ENCODE measurements at places on chromosomes 5 and 9.

- no peak for DNase-seq
These were observed 2.9 kb upstream of the DAB2 start for GRCh38 chr5:39427633-39428032.

GRCh38 chr5:163437309-163438182 lies at the start of gene CCNG1:
Gene CCNG1 (plus strand): TSS chr5:163437595. CDS start chr5:163439257, 1,662 bp downstream.
- DNase-seq, result peak; percentile 88

DNA sequence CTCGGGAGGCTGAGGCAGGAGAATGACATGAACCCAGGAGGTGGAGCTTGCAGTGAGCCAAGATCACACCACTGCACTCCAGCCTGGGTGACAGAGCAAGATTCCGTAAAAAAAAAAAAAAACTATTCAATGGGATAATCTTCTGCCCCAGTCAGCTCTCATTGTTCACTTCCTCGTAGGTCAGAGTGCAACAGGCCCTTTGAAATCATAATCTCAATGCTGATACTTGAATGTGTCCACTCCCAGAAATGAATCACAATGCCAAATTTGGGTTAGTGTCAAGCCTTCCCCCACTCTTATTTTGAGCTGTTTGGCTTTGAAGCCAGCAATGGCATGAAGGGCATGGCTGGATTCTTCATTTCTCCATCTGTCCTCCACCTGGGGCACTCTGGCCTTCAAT lies 610.3 kb upstream of the KLF4 start:
- DNase-seq, result no peak

- DNase-seq, result no peak
These were observed 44.6 kb upstream of the FOXE1 start for GRCh38 chr9:97808415-97808814.

DNA sequence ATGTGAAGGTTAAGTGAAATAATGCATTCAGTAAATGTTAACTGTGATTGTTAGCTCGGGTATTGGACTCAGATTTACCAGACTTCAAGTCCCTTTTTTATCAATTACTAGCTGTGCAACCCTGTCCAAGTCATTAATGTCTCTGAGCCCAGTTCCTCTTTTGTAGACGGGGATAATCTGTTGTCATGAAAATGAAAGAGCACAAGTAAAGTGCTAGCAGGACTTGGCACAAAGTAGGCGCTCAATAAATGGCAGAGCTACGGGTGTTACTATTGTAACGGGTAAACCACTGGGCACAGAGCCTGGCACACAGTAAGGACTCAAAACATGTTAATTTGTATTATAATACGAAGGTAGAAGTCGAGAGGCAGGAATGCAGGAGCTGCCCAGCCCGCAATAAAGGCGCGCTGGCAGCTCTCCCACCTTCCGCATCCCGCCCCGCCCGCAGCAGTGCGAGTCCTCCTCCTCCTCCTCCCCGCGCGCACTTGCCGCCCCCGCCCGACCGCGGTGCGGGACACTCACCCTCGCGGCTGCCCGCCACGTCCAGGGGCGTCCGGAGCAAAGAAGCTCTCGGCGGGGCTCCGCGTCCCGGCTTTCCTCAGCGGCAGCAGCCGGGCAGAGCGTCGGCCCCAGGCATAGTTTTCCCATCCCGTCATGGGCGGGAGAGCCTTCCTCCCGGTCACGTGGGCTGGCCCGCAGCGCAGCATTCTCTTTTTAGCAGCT lies at the start of gene C1QTNF2:
TSS of gene C1QTNF2 (minus strand) at position 637 of the 723 bp plus-strand sequence. CDS start 15,615 bp downstream, outside the sequence.
- DNase-seq, result no peak

DNA sequence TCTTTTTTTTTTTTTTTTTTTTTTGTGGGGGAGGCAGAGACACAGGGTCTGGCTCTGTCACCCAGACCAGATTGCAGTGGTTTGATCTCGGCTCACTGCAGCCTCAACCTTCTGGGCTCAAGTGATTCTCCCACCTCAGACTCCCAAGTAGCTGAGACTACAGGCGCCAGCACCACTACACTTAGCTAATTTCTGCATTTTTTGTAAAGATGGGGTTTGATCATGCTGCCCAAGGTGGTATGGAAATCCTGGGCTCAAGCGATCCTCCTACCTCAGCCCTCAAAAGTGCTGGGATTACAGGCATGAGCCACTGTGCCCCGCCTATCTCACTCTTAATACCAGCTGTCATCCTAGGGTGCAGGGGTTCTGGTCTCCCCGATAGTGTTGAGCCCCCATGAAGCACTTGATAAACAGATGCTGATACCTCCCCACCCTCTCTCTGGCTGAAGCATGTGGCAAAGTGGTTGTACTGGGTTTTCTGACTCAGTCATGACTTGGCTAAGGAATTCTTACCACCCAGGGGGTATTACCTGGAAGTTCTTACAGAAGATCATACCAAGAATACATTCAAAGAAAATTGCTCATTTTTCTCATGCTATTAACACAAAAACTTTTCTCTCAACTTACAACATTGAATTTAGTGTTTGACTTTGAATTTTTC lies 110.2 kb upstream of the DAPK1 start:
- DNase-seq, result no peak

DNA sequence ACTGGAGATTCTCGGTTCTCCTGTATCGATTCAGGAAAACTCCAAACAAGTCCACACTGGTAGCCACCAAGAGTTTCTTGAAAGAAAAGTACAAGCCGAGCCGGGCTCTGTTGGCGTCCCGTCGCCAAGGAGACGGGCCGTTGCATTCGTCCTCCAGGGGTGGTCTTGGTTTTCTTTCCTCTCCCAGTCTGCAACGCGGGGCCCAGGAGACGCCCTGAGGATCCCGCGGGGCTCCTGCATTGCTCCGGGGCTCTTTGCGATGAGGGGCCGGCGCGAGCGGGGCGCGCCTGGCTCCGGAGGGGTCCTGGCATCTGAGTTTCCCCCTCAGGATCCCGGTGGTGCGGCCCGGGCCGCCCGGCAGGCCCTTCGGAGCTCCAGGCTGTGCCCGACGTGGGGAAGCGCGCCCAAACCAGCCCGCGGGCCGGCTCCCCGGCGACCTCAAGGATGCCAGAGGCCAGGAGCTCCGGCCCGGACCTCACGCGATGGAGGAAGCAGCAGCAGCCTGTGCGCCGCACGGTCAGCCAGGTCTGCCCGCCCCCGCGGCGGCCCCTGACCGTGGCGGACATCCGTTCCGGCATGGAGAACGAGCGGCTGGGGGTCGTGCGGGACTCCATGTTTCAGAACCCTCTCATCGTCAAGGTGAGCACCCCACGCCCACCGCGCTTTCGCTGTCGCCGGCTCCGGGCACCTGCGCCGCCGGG lies at the start of gene CFAP77:
TSS of gene CFAP77 (plus strand) at position 384 of the 701 bp plus-strand sequence. CDS start at position 445, 61 bp downstream.
- no peak for DNase-seq

DNA sequence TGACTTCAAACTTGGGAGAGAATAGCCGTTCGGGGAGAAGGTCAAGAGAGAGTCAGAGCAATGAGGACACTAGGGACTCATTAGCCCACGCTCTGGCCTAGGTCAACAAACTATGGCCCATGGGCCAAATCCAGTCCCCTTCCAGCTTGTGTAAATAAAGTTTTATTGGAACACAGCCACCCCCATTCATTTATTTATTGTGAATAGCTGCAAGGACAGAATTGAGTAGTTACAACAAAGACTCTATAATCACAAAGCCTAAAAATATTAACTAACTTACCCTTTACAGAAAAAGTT lies 33.1 kb upstream of the TRIM32 start:
- DNase-seq, result no peak

DNA sequence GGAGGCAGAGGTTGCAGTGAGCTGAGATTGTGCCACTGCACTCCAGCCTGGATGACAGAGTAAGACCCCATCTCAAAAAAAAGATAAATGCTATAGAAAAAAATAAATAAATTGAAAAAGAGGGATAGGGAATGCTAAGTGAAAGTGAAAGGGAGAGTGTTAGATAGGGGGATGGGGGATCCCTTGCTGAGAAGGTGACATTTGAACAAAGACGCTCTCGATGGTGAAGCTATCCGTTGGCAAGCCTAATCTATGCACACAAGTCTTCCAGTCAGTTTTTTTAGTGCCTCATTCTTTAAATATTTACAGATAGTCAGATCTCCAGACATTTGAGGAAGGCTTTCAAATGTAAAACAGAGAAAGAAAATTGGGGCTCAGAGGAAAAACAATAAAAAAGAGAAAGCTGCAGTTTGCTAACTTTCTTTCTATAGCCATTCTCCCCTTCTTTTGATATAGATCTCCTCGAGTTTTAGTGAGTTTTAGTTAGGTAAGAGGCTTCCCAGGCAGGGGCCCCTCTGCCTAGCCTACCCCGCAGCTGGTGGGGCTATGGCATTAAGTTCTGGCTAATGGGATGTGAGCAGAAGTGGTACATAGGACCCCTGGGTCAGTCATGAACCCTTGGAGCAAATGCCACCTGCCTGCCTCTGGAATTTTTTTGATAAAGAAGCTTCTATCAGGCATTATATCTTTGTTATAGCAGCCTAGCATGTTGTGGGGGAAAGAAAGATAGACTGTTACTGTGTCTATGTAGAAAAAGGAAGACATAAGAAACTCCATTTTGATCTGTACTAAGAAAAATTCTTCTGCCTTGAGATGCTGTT lies 12.0 kb downstream of the GLRX start:
- no peak for DNase-seq

- DNase-seq, result no peak
These were observed 233.2 kb downstream of the GLIS3 start for GRCh38 chr9:4066682-4067081.

- DNase-seq, result no peak
These were observed 287.5 kb upstream of the IRX1 start for GRCh38 chr5:3307982-3308621.

GRCh38 chr9:90064248-90064647 lies 459.4 kb downstream of the GADD45G start:
- no peak for DNase-seq

DNA sequence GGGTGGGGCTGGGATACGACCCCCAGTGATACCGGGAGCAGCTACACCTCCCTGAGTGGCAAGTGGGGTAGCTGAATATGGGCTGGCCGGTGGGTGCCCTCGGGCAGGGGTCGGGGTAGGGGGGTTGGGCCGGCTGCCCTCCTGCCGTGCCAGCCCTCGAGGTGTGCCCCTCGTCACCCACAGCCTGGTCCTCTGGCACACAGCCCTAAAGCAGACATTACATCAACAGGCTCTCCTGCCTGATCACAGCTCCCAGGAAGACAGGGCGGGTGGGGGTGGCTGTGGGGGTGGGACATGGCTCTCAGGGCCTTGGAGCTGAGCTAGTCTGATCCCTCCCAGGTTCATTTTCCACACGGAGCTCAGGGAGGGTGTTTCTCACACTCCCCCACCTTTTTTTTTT lies 23.2 kb downstream of the FBXW5 start:
- DNase-seq, result no peak

Measured in NCI-H1092 (cell line).